ENCODE measurements at places on chromosomes 6 and 20.

DNA sequence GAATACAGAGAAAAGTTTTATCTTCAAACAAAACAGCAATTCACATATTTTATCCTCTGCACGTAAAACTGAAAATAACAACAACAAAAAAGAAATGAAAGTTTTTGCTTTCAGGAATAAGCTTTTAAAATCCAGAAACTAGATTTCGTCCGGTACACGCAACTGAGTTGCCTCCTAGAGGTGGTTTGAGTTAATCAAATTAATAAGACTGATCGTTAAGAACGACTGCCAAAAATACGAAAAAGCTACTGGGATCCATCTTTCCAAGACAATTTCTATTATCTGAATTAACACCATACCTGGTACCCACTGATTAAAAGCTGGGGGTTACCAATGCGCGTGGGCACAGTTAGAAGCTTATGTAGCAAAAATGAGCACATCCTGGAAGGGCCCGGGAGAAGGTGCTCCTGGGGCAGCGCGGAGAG is 669 bp downstream of the PDCD2 start:
- DNase-seq = no peak

GRCh38 chr6:119284861-119285521 is 64.6 kb downstream of the MAN1A1 start:
- DNase-seq = no peak

DNA sequence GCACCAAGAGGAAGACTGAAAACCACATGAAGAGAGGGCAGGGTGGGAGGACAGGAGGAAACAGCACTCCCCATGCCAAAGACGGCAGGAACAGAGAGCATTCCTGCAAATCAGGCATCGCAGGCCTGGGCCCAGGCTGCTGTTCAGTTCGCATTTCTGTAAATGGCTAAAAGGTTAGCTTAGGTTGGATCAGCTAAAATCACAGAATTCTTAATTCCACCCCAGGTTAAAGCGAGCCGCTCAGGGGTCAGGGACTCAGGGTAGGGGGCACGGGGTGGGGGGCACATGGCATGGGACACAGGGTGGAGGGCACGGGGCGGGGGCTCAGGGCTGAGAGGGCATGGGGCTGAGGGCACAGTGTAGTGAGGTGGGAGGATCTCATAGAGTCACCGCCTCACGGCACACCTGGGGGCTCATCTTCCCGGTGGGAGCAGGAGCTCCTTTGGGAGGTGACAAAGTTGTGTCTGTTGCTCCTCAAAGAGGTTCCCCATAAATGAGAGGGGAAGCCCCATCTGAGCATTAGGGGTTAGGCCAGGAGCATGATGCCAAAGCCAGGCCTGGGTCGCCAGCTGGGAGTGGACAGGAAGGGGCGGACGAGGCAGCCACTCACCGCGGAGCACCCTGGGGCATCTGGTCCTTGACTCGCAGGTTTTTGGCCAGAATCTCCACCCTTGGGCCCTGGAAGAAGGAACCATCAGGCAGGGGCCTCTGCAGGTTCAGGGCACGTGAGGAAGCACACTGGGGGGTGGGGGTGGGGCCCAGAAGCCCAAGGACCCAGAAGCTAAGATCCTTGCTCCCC is 200.7 kb downstream of the PREX1 start:
- no peak for DNase-seq

- no peak for DNase-seq
Measured at GRCh38 chr6:165231581-165232561, 77.5 kb downstream of the C6orf118 start.

GRCh38 chr20:43662943-43663655 is 3.8 kb upstream of the MYBL2 start:
- DNase-seq = no peak

- DNase-seq = no peak
Measured at GRCh38 chr6:128807577-128807976, 75.4 kb upstream of the LAMA2 start.

GRCh38 chr6:166588691-166589336 is 2.3 kb upstream of the RAMACL start:
- no peak for DNase-seq

GRCh38 chr6:16564436-16564835 is 196.8 kb downstream of the ATXN1 start:
- no peak for DNase-seq

Data from stimulated activated CD8-positive, alpha-beta memory T cell treated with anti-CD3 and anti-CD28 coated beads, Interleukin-7, amount 100 ng/mL, for 4 hours (primary cell).